ENCODE measurements at places on chromosomes 12 and 14.
A peak's percentile ranks its signal among the peaks of the same experiment; 100 is the strongest.

- no peak for DNase-seq
Measured at GRCh38 chr12:77584860-77585259, 245.8 kb upstream of the NAV3 start.

- no peak for DNase-seq
Measured at GRCh38 chr14:39946807-39947206, 514.6 kb upstream of the FBXO33 start.

DNA sequence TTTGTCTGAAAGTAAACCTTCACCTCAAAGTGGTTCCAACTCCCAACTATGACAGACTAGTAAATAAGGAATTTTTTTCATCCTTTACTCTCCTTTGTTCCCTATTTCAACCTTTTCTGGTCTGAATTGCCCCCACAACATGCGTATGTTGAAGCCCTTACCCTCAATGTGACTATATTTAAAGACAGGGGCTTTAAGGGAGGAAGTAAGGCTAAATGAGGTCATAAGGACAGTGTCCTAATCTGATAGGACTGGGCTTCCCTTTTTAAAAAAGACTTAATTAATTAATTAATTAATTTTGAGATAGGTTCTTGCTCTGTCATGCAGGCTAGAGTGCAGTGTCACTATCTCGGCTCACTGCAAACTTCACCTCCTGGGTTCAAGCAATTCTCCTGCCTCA is 86.3 kb downstream of the VCPKMT start:
- DNase-seq, result no peak

GRCh38 chr12:12837025-12837812 is 24.1 kb downstream of the DDX47 start:
- no peak for DNase-seq

DNA sequence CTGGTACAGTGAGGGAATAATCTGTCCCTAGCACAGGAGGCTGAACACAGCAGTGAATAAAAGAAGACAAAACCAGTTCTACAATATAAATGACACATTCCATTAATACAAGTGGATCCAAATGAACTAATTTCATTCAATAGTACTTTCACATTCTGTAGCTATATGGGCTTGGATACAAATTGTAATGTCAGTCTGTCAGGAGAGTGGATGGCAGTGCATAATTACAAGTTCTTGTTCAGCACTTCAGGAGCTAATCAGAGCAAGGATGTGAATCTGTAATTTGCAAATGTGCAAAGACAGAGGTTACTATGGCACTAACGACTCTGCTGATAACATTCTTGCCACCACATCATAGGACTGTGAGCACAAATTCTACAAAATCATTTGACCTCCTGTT is 697.9 kb downstream of the DIO2 start:
- DNase-seq, result no peak

GRCh38 chr14:91444335-91445020 is 26.9 kb upstream of the CCDC88C start:
- DNase-seq, result no peak

- DNase-seq, result no peak
Measured at GRCh38 chr12:129659961-129660622, 243.7 kb downstream of the TMEM132D start.

- no peak for DNase-seq
Measured at GRCh38 chr14:54881235-54881760, 21.3 kb downstream of the GCH1 start.

GRCh38 chr14:77141214-77142004 is at the start of gene ZDHHC22:
Gene ZDHHC22 (minus strand): TSS chr14:77141791. CDS start chr14:77139738, 2,053 bp downstream.
- no peak for DNase-seq

GRCh38 chr12:57385586-57385985 is 45.3 kb downstream of the R3HDM2 start:
- no peak for DNase-seq

DNA sequence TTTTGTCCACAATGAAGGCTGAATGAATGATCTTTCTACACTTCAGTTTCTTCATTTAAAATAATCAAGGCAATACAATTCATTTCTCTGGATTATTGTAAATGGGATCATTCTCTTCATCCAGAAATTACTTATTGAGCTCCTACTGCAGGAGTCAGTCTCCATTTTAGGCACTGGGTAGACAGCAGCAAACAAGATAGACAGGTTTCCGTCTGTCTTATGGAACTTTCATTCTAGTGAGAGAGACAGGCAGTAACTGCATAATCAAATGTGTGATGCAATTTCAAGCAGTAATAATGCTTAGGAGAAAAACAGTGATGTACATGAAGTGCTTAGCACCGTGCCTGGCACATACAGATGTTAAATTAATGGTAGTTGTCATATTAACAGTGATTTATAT is 118.9 kb downstream of the SUDS3 start:
- DNase-seq, result no peak

- DNase-seq, result peak; percentile 72
Measured at GRCh38 chr12:131132118-131132892, 178.6 kb downstream of the ADGRD1 start.

DNA sequence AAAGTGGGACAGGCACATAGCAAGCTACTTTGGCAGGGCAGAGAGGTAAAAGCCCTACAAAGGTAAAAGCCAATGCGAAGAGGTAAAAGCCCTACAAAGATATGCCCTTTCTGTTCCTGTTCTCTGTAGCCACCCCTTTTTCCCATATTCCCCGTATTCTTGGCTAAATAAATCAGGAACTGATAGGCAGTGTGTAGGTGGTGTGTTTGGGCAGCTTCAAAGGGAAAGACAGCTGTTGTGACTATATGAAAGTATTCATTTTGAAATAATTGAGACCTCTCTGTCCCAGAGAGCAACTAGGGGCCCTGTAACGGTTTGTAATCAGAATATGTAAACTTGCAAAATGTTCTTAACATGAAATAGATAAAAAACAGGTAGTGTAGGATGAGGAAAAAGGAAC is 11.3 kb upstream of the SLC41A2 start:
- DNase-seq, result no peak

DNA sequence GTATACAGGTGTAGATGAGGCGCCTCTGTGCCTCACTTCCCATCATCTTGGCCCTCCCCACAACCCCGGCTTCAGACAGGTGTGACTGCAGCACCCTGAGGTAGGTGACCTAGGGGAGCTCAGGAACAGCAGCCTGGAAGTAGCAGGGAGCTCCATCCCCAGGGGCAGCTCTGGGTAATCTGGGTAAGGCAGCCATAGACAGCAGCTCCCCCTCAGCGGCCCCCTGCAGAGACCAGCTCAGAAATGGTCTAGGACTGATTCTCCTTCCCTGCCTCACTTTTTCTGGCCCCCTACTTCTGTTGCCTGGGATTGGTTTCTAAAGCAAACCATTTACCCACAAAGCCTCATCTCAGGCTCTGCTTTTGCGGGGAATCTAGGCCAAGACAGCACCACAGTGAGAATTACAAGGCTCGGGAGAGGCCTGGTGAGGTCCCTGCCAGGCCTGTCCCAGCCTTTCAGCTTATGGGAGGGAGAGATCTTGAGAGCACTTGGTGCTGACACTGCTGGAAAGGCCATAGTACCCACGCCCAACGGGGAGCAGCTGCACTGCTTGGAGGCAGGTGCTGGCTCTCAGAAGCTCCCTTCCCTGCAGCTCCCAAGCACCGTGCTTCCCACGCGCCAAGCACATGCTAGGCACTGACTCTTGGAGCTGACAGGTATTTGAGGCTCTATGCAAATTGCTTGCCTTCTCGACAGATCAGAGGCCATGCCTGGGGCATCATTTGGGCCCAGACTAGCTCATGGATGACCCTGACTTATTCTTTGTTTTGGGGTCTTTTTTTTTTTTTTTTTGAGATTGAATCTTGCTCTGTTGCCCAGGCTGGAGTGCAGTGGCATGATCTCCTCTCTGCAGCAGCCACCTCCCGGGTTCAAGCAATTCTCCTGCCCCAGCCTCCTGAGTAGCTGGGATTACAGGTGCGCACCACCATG is 45.1 kb upstream of the TRAF3 start:
- DNase-seq, result no peak

DNA sequence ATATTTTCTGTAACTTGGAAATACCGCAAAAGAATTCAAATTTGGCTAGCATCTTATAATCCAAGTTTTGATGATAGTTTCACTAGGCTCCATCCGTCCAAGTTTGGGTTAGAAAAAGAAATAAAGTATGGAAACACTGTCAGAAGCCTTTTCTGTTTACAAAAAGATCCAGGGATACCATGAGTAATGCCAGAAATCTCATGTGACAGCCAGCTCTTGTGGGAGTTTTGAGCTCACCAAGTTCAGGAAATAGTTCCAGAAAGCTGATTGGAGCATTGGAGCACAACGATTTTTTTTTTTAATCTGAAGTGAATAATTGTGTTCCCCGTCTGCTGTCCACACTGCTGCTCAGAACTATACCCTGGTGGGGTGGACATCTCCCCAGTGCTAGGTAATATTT is 229.7 kb upstream of the NPAS3 start:
- no peak for DNase-seq

DNA sequence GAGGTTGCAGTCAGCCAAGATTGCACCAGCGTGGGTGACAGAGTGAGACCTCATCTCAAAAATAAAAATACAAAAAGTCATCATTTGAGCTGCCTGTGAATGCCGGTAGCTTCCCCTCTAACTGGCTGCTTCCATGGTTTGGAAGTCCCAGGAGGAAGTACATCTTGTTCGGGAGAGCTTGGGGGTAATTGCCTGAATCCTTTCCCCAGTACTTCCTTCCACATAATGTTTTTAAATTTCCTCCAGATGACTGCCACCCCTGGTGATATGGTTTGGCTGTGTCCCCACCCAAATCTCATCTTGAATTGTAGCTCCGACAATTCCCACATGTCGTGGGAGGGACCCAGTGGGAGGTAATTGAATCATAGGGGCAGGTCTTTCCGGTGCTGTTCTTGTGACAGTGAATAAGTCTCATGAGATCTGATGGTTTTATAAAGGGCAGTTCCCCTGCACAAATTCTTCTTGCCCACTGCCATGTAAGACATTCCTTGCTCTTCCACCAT is 87.2 kb downstream of the SPRING1 start:
- no peak for DNase-seq

GRCh38 chr12:117790948-117791347 is 177.8 kb downstream of the KSR2 start:
- DNase-seq, result no peak

- no peak for DNase-seq
Measured at GRCh38 chr14:71647086-71647784, 285.0 kb upstream of the RGS6 start.

GRCh38 chr12:116797885-116798284 is 59.8 kb downstream of the RNFT2 start:
- DNase-seq, result no peak

GRCh38 chr12:124927201-124928094 is 13.0 kb upstream of the UBC start:
- peak; percentile 84 for DNase-seq

- no peak for DNase-seq
Measured at GRCh38 chr12:21911832-21912231, 29.4 kb downstream of the ABCC9 start.

- DNase-seq, result no peak
Measured at GRCh38 chr12:90984114-90984513, 20.7 kb downstream of the EPYC start.

- no peak for DNase-seq
Measured at GRCh38 chr14:77122526-77123125, 19.0 kb downstream of the ZDHHC22 start.

DNA sequence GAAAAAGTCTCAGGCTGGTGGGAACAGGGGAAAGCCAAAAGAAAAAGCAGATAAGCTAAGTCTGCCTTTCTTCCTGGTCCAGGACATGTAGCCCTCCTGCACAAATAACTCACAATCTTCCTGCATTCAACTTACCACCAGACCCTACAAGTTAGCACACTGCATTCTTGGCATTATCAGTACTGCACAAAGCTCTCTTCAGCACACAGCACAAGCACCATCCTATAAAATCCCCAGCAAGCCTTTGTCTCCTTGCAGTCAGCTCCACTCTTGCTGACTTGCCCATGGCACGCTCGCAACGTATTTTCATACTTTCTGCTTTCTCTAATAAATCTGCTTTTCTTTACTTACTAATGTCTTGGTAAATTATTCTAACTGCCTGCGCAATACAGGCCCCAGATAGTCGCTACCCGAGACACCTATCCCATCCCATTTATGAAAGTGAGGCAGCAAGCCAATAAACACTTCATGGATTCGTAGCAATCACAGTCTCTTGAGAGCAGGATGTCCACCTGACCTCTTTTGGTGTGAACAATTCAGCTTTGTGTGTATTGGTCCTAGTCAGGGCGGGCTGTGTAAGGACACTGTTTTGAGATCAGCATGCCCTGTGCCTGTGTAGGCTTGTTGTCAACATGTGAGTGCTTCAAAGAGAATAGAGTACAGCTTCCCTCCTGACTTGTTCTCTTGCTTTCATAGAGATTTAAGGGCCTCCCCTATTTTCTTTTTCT is 49.0 kb downstream of the TMEM117 start:
- no peak for DNase-seq
